ENCODE measurements at places on chromosomes 5 and 9.

- no peak for DNase-seq
These were observed 146.5 kb downstream of the NXNL2 start for GRCh38 chr9:88681434-88681833.

- no peak for DNase-seq
These were observed 66.6 kb upstream of the RNU6ATAC start for GRCh38 chr9:134230942-134231325.

- DNase-seq: no peak
These were observed 27.4 kb downstream of the INVS start for GRCh38 chr9:100126423-100126822.

DNA sequence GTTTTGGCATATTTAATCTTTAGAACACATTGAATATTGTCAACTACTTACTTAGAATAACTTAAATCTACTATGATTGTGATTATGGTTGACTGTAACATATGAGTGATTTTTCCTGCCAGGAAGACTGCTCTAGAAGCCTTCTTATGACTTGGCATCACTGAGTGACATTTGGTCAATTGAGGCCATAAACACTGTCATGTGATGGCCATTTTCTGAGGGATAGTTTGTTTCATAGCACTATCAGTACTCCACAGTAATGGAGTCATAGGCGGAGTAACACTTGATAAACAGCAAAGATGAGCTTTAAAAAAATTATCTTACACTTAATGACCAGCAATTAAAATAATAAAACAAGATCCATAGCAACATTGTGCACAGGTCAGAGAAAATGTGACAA is 31.0 kb downstream of the C9orf40 start:
- DNase-seq: no peak

DNA sequence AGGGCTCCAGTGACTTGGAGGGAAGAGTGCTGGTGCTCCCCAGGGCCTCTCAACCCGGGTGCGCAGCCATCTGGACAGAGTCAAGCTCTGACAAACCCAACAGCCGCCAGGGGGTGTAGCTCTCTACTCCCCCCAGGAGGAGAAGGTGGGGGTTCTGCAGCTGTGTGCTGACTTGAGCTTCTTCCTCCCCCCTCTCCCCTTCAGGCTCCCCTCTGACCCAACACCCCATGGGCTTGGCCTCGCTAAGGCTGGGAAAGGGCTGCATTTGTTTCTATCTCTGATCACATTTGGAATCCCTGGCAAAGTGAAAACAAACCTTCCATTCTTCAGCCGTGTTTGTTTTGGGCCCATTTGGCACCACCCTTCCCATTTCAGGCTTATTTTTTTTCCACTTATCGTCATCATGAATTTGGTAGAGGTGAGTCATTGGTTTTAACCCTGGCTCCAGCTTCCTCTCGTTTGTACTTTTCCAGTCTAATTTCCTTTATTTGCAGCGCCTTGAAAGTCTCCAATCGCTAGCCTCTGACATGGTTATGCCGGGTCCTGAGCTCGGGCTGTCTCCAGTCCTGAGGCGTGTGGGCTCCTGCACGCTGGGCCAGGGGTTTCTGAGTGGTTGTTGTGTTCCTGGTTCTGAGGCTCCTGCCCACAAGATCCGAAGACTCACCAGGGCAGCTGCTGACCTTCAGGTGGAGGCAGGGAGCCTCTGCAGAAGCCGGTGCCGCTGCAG is 36.1 kb downstream of the DAP start:
- no peak for DNase-seq

- no peak for DNase-seq
These were observed 63.8 kb downstream of the FNBP1 start for GRCh38 chr9:129979071-129979745.

GRCh38 chr5:142659405-142659804 is 26.5 kb downstream of the FGF1 start:
- no peak for DNase-seq

DNA sequence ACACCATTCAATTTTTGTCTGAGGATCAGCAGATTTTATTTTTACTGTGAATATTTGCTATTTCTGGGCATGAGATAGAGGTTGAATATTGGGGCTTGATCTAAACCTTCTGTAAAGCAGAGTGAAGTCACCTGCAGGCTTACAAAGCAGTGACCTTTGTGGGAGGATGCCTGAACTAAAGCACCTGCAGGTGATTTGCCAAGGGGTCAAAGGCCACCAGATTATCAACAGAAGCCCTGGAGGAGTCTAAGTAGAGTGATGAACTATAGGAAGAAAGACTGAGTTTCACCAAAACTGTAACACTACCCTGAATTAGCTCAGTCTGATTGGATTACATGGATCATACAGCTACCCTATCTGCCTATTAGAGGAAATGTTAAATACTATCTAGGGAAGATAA is 144.3 kb upstream of the PRLR start:
- no peak for DNase-seq

- DNase-seq: no peak
These were observed 54.5 kb upstream of the PSD2 start for GRCh38 chr5:139740992-139741672.

- no peak for DNase-seq
These were observed 108.2 kb upstream of the GPR151 start for GRCh38 chr5:146624179-146624578.

GRCh38 chr9:86721843-86722705 is 225.2 kb downstream of the GAS1 start:
- no peak for DNase-seq

GRCh38 chr9:134438195-134438788 is 112.0 kb downstream of the RXRA start:
- no peak for DNase-seq

Measured in GM19239 (cell line).